B cell (primary cell): ENCODE measurements at places on chromosomes 3 and 15. TPM values are rescaled to one million over a fixed set of nuclear protein-coding genes. Genes with fewer than 3 reads are reported as not detected.

DNA sequence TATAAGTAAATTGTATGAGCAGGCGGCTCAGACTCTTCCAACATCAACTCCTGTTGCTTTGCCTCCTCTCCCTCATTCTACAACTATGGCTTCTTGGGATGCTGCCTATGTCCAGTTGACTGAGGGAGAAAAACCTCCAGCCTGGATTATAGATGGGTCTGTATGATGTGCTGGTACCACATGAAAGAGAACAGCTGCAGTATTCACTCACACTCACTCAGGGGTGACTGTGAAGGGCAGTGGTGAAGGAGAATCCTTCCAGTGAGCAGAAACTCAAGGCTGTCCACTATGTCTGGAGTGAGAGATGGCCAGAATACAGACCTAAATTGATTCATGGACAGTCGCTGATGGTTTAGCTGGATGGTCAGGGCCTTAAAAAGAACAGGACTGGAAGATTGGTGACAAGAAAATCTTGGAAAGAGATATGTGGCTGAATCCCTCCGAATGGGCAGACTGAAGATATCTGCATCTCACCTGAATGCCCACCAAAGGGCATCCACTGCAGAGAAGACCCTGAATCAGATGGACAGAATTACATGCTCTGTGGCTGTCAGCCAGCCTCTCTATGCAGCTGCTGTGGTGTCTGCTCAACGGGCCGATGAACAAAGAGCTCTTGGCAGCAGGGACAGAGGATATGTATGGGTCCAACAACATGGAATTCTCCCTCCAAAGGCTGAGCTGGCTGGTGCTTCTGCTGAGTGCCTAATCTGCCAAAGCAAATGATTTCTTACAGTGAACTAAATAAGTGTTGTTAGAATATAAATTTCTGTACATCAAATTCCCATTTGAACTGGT lies 1.9 kb upstream of the BCL2L10 start:
- H3K27me3 ChIP-seq: no peaks in the 10 kb centered on the region
- H3K4me1 ChIP-seq: peaks cover 16% of the 10 kb centered on the region
- H3K4me3 ChIP-seq: no peak overlapping the region
- H3K27ac ChIP-seq: no peak overlapping the region
- no peak for DNase-seq

DNA sequence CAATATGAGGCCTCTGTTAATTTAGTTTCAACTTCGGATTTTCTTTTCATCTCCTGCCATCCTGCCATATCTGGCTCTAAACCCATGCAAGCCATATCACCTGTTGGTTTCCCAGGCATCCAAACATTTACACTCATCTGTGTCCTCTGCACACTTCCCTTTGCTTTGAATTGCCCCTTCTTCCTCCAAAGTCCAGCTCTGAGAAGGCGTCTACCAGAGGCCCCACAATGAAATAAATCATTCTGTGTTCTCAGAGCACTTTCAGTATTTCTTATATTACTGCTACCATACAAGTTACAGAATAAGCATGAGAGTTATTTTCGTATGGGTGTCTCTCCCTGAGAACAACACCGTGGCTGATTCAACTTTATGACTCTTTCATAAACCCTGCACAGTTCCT lies 12.9 kb upstream of the ABHD17C start:
- no peaks in the 10 kb centered on the region for H3K36me3 ChIP-seq
- no peak for DNase-seq
- no peak overlapping the region for H3K4me3 ChIP-seq
- H3K4me1 ChIP-seq: no peaks in the 10 kb centered on the region

SLC6A20 gene
- total RNA-seq: 0.32 TPM in 1 of 2 replicates, not detected in the other

GRCh38 chr3:84108442-84108971 lies 850.3 kb upstream of the CADM2 start:
- DNase-seq: no peak
- H3K4me1 ChIP-seq: no peaks in the 10 kb centered on the region
- H3K36me3 ChIP-seq: no peaks in the 10 kb centered on the region
- H3K27ac ChIP-seq: no peak overlapping the region

DNA sequence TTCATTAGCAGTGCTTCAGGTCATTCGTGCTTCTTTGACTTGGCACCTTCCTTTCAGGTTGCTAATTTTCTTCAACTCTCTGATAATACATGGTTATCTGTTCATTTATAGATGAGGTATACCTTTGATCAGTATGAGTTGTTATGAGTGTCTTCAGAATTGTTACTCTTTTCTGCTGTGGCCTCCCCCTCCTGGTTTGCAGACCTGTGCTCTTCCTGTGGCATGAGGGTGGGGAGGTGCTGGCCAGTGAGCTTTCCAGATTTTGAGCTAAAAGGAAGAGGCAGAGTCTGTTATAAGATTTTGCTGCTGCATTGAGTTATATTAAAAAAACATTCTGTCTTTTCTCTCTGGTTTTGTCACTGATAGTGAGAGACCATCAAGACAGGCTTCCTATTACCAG lies 30.8 kb upstream of the GOLGA6L9 start:
- no peaks in the 10 kb centered on the region for H3K36me3 ChIP-seq
- no peak overlapping the region for H3K27ac ChIP-seq
- no peak for DNase-seq
- H3K27me3 ChIP-seq: no peaks in the 10 kb centered on the region

DNA sequence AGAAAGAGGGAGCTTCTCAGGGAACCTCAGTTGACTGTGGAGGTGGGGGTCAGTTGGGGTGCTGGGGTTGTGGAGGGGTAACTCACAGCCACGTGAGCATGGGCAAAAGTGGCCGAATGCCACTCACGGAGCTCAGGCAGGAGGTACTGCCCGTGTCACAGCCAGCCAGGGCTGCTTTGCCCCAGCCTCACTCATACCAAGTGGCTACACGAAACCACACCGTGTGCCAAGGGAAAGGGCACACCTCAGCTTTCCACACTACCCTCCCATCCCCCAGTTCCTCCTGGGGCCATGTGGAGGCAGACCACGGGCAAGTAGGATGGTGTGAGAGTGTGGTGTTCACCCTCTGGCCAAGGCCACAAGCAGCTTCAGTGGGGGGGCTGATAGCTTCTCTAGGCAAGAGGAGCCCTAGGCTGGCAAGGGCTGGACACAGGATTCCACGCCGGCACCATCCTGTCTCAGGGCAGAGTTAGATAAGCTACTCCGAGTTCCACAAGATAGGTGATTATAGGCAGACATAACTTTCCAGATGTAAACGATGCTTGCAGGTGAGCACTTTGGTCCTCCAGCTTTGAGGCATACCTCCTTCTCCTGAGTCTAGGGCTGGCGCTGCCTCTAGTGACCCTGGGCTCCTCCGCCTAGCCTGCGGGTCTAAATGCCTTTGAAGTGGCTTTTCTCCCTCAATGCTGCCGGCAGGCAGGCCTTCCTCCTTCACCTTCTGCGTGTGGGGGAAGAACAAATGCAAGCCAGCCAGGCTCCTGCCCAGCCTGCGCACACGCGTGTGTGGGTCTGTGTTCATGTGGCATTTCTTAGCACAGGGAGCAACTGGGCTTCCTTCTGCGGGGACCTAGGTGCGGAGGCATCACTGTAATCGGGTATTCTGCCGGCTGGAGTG lies 25.0 kb downstream of the RGMA start:
- no peaks in the 10 kb centered on the region for H3K27me3 ChIP-seq
- no peak overlapping the region for H3K4me3 ChIP-seq
- H3K36me3 ChIP-seq: no peaks in the 10 kb centered on the region
- DNase-seq: no peak

FAM162A gene
- 13.9 and 17.5 TPM in 2 replicates for total RNA-seq

GRCh38 chr3:17770682-17771081 lies 28.3 kb upstream of the TBC1D5 start:
- no peak for DNase-seq
- H3K4me3 ChIP-seq: no peak overlapping the region
- no peak overlapping the region for H3K27ac ChIP-seq
- H3K27me3 ChIP-seq: no peaks in the 10 kb centered on the region

DNA sequence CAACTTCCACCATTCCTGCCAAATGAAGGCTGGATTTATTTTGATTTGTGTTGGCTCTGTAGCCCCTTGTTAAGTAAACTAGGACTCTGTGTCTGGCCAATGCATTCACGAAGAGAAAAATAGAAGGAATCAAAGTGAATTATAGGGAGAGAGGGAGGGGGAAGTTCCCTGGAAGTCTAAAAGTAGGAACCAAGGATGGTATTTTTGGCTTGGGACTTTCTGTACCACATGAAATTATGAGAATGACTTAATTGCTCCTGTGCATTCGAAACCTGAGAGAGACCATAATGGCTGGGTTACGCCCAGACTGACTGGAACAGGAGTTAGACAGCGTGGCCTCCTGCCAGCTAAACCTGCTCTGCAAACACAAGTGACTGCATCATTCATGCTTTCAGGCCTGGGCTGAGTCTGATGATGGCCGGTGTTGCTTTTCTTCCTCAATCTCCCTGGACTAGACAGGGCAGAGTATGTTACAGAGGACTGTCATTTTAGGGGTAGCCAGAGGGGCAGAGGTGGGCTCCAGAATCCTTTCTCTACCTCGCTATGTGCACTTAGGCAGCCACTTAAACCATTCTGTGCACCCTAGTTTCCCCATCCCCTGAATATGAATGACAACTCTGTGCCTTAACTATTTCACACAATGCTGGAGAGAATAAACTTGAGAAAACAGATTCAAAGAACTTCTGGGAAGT lies 58.9 kb downstream of the MYO1E start:
- H3K36me3 ChIP-seq: no peaks in the 10 kb centered on the region
- peak overlapping the region; percentile 14 for H3K27ac ChIP-seq
- DNase-seq: no peak
